ENCODE measurements at places on chromosomes 2 and 18.

DNA sequence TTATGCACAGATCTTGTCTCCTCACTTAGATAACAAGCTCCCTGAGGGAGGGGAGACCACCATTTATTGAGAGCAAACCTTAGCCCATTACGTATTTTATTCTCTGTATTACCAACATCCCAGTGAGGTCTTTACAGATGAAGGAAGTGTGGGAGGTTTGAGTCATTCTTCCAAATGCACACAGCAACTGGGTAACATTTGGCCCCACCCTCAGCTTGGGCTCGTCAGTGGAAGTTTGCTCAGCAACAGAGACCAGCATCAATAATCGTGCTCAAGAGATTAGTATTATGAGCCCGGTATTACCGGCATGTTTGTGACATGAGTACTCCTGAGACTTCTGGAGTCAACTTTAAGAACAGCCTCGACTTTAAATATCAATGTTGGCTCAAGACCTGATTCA lies 168.6 kb downstream of the ETAA1 start:
- DNase-seq, result peak; percentile 57

DNA sequence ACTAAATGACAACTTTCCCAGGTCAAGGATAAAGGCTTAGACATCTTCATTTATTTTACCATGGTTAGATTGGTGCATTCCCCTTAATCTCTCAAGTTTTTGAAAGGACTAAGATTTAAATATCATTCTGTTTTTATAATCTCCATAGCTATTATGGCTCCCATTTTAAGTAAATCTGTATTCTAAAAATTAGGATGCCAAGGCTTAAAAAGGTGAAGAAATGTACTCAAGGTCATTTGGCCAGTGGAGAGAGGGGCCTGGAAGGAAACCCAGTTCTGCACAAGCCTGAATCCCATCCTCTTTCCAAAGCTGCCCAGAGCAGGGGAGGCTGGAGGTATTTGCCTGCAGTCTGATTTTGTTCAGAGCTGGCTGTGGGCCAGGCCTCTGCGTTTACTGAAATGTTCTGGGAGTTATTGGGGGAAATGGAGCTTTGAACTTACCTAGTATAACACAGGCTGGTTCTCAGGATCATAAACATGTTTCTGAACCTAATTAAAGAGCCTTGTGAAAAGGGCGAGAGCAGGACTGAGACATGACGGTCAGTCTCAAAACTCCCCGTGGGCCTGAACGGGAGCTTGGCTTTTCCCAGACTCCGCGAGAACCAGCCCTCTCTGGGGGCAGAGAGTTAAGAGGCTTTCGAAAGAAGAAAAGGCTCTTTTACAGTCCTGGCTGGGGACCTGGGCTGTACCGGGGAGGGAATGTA lies 85.6 kb downstream of the DDX1 start:
- DNase-seq, result no peak

GRCh38 chr2:231936491-231936890 lies 10.3 kb upstream of the NPPC start:
- no peak for DNase-seq

GRCh38 chr2:46863882-46864281 lies 51.7 kb downstream of the MCFD2 start:
- peak; percentile 58 for DNase-seq

DNA sequence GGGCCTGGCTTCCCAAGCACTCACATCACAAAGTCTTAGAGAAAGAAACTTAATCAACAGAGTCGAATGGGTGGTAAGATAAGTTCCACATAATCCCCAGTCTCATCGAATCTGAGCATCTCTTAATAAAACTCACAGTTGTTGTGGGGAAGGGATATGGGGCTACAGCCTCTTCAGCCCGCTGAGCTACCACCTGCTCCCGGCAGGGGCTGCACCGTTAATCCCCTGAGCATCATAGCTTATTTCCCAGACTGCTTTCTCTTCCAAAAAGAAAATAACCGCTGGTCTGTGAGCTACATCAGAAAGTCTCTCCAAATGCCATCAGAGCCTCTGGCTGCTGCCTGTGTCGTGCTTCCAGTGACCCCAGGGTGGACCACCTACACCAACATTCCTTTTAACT lies 139.4 kb upstream of the CELF4 start:
- DNase-seq, result no peak

- no peak for DNase-seq
These were observed 304.1 kb downstream of the TNS1 start for GRCh38 chr2:217698691-217699090.

GRCh38 chr18:48914581-48915251 lies 36.0 kb downstream of the SMAD7 start:
- no peak for DNase-seq

DNA sequence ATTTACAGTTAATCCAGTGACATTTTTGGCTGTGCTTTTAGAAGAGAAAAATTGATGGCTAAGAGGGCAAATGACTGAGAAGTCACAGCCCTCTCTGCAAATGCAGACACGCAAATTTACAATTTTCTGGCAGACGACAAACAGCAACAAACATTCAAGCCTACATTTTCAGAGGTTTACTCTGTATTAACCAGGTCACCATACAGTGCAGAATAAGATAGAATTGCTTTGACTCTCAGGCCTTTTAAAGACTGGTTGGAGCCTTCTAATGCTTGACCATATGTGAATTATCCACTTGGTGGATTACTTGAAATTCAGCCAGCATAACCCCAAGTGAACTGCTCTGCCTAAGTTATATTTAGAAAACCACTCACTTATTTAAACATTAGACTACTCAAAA lies 280.9 kb upstream of the STON1 start:
- DNase-seq, result peak; percentile 59

- DNase-seq, result no peak
These were observed 47.6 kb upstream of the FAHD2A start for GRCh38 chr2:95354925-95355324.

DNA sequence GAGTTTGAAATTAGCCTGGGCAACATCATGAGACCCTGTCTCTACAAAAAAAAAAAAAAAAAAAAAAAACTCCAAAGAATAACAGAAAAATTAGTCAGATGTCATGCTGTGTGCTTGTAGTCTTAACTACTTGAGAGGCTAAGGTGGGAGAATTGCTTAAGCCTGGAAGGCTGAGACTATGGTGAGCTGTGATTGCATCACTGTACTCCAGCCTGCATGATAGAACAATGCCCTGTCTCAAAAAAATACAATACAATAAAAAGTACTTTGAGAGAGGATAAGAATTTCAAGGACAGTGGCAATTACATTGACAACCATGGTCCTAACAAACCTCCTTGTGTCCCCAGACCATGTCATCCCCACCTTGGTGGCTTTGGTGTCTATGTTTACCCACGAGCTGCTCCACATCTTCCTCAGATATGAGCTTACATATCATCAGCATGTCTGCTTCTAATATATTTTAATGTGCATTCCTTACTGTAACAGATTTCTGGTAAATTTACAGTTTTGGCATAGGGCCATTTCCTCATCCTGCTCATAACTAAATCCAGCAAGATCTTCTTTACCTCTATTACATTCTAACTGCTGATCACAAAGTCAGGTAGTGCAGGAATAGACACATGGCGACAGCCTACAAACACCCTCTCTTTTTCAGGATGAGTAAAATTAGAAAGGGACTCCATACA lies 437.7 kb upstream of the HNRNPA3 start:
- peak; percentile 71 for DNase-seq

DNA sequence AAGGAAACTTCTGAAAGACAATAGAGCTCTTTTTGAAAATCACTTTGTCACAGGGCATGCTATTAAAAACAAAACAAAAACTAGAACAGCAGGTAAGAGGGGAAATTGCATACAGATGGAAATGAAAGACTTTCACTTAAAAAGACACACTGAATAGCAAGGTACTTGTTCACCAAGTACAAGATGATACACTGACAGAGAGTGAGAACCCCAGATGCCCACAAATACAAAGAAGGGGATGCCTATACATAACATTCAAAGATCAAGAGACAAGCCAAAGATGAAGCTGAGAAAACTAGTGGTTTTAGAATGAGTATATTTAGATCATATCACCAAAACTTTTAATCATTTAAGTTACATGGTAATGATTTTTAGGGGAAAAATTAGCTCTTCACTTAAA lies 60.7 kb downstream of the ASXL2 start:
- no peak for DNase-seq

DNA sequence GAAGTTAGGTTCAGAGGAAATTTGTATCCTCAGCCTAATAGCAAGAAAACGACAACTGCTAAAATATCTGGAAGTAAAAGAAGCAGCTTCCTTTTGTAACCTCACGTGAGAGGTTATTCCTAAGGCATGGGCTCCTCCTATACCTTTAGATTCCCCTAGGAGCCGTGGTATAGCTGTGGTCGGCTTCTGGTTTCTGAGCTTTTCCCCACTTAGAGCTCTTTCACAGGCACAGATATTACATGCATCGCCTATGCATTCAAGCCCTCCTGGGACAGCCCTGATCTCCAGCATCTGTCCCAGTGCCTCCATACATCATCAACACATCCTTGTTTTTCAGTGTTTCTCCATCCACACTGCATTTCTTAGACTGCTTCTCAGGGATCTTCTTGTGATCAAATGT lies 289.0 kb downstream of the ALPK2 start:
- DNase-seq, result no peak

DNA sequence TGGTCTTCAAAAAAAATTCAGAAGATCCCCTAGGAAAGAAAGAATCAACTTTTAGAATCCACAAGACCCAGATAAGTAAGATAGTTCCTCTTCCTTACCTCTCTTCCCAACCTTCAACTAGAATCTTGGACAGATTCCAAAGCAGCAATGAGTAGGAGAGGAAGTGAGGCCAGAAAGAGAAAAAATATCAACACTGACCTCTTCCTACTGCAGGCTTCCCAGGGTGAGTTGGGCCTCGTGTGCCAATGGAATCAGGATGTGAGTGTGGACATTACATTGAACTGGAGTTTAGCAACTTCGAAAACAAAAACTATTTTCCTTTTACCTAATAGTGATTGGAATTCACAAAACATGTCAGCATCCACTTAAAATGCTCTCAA lies 102.5 kb upstream of the PIEZO2 start:
- peak; percentile 57 for DNase-seq

- no peak for DNase-seq
These were observed 41.8 kb downstream of the TCF7L1 start for GRCh38 chr2:85174943-85175342.

- DNase-seq, result no peak
These were observed 94.0 kb downstream of the MYCN start for GRCh38 chr2:16034151-16034974.

DNA sequence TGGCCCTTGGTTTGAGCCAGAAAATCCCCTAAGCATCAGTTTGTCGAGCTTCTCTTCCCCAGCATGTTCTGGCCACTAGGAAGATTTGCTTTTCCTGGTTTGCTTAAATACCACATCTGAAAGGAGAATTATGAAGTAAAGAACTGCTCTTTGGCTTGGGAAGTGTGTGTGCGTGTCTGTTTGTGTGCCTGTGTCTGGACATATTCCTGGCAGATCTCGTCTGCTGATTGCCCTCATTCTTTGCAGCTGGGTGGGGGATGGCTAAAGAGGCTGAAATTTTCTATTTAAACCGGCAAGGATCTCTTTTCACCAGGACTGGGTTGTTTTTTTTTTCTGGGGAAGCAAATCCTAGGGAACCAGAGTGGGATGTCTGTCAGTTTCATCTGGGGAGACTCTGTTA lies 57.3 kb upstream of the MBOAT2 start:
- DNase-seq, result no peak

- DNase-seq, result no peak
These were observed 121.7 kb downstream of the ZNF516 start for GRCh38 chr18:76373297-76373696.

- DNase-seq, result peak; percentile 79
These were observed 42.6 kb downstream of the MCFD2 start for GRCh38 chr2:46872902-46873603.

DNA sequence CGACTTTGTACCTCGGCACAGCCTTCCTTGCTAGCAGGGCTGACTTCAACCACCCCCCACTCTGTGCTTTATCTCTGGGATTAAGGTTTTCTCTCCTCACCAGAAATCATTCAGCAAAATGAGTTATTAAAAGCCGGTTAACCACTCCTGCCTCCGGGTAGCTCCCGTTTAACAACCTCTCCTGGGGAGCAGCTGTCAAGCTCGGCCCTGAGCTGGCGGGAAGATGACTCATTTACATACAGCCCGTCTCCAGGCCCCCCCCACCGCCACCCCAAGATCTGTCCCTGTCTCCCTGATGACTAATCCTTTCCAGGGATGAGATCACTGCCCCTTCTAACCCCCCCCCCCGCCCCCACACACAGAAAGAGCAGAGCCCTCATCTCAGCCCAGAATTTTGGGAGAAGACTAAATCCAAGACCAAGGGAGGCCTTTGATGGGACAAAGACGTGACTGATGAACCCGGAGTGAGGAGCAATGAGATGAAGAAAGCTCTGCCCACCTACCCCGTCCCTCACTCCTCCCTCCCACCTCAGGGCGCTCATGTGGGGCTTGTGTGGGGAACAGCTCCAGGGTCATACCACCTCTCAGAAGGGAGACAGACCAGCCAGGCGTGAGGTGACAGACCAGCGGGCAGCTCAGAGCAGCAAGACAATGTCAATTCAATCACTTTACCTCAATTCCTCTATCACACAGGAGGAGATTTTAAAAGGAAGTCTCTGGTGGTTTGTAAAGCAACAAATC lies 131.4 kb downstream of the MSH2 start:
- peak; percentile 95 for DNase-seq

GRCh38 chr2:203164311-203164935 lies 74.4 kb upstream of the CYP20A1 start:
- DNase-seq, result peak; percentile 7

DNA sequence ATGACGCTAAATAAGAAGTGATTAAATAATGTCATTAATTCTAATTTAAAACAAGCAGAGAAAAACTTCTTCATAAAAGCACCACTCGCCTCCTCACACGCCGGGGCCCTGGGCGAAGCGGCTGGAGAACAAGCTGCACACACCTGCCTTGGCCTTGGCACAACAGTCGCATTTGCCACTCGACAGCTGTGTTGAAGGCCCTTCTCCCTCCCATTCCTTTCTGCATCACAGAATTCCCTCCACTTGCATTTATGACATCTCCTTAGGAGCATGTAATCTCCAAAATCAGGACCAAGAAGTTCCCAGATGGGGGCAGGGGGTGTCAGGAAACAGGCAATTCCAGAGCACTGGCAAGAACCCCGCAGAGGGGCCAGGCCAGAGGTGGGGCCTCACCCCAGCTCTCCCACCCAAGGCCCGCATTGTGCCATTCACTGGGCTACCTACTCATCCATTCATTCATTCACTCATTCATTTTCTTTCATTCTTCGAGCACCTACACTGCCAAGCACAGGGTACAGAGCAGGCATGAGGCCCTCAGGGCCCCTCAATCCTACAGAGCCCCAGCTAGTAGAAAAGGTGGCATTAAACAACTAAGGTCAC lies 6.4 kb downstream of the HDAC4 start:
- DNase-seq, result no peak

GRCh38 chr2:232448304-232448690 lies 7.7 kb upstream of the ALPI start:
- DNase-seq, result no peak

- peak; percentile 13 for DNase-seq
These were observed 18.8 kb upstream of the SOS1 start for GRCh38 chr2:39139511-39140237.

- no peak for DNase-seq
These were observed 741.3 kb downstream of the RNF144A start for GRCh38 chr2:7658486-7658885.

- DNase-seq, result no peak
These were observed 436 bp upstream of the ITPRIPL1 start for GRCh38 chr2:96324721-96325040.

All from fibroblast of skin of right quadriceps (primary cell).